ENCODE measurements at places on chromosomes 3 and 15.

- DNase-seq = no peak
Measured at GRCh38 chr3:80374423-80374822, 606.6 kb upstream of the ROBO1 start.

GRCh38 chr3:15795651-15796308, 2.0 kb downstream of the ANKRD28 start:
- no peak for DNase-seq

DNA sequence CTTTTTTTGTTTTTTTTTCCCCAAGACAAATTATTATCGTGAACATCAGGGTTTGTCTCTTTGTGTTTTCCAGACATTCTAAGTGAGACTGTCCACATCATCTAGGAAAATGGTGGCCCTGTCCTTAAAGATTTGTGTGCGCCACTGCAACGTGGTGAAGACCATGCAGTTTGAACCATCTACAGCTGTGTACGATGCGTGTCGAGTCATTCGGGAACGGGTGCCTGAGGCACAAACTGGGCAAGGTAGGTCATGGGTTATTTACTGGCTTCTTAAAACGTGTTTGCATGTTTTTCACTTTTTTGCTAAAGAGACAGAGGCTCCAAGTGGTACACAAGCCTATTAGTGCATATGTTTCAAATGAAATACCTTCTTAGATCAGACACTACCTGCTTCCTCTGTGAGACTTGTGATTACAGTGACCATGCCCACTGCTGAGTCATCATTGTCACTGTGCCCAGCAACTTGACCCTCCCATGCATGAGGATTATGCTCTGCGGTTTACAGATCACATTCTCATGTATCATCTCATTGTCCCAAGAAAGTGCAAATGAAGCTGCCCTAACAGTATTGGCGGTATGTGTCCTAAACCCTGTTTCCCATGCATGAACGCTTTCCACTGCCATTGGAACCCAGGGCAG, 395.2 kb upstream of the TPM1 start:
- no peak for DNase-seq

GRCh38 chr15:29522373-29523276, 253.0 kb upstream of the NSMCE3 start:
- no peak for DNase-seq

DNA sequence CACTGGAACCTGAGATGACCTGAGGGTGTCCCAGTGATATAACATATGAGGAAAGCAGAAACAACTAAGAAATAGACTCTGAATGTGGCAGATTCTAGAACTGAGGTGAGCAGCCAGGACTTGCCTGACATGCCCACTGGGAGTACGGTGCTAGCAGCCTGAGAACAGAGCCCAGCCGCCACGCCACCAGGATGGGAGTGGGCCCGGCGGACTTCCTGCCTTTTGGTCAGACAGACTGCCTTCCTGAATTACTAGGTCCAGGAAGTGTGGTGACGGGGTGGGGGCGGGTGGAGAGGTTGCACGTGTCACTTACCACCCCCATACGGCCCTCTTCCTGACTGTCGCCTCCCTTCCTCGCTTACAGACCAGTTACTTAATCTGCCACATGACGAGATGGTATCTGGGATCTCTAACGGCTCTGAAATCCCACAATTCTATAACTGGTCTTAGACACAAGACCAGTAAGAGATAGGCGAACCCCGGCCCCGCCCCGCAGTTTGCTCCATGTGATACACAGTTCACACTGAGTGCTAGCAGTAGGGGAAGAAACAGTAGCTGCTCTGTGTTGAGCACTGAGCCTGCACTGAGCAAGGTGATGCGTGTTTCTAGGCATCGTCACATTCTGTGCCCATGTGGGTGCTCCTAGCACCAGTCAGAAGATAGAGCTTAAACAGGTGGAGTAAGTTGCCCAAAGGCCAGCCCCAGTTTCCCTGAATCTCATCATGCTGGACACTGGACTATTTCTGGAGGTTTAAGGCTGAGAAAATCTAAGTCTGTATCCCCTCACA, 95.7 kb downstream of the CPN2 start:
- no peak for DNase-seq

GRCh38 chr15:28915041-28915810, 29.5 kb downstream of the APBA2 start:
- DNase-seq = no peak

DNA sequence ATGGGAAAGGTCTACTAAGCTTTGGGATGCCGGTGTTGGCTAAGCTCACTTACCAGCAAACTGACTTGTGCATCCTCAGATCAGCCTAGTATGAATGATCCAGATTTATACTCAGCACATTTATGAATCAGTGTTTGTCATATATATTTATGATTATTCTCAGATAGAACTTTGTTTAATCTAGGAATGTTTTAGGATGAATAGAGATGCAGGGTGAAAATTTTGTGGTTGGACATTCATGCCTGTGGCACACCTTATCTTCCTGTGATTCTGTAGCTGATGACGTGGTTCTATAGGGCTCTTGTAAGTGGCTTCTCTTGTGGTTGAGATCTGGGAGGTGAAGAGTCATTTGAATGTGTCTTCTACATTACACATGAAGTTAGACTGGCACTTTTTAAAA, 11.4 kb downstream of the CDIN1 start:
- no peak for DNase-seq

DNA sequence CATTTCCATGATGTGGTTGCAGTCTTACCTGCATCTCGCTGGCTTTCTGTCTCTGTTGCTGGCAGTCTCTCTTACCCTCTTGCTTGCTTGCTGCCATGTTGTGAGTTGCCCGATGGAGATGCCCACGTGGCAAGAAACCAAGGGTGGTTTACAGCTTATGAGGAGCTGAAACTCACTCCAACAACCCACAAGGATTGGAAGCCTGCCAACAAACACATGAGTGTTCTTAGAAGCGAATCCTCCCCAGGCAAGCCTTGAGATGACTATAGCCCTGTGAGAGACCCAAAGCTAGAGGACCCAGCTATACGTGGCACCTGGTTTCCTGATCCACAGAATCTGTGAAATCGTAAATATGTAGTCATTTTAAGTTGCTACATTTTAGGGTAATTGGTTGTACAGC, 490.9 kb upstream of the ADAMTS9 start:
- DNase-seq = no peak

GRCh38 chr15:28169366-28169765, 70.3 kb upstream of the OCA2 start:
- no peak for DNase-seq

All from stimulated activated CD4-positive, alpha-beta T cell treated with anti-CD3 and anti-CD28 coated beads, Interleukin-1b, Interleukin-23, amount 100 ng/mL, for 1 hour (primary cell).